ENCODE measurements at places on chromosomes 7 and 10.

GRCh38 chr10:128400564-128400963 lies 274.3 kb upstream of the MKI67 start:
- no peak overlapping the region for H3K4me3 ChIP-seq
- DNase-seq, result no peak
- no peaks in the 10 kb centered on the region for H3K4me1 ChIP-seq
- no peaks in the 10 kb centered on the region for H3K27me3 ChIP-seq

GRCh38 chr7:130554481-130554880 lies 62.6 kb downstream of the MEST start:
- no peaks in the 10 kb centered on the region for H3K36me3 ChIP-seq
- no peak for DNase-seq
- no peak overlapping the region for H3K4me3 ChIP-seq
- no peaks in the 10 kb centered on the region for H3K4me1 ChIP-seq

DNA sequence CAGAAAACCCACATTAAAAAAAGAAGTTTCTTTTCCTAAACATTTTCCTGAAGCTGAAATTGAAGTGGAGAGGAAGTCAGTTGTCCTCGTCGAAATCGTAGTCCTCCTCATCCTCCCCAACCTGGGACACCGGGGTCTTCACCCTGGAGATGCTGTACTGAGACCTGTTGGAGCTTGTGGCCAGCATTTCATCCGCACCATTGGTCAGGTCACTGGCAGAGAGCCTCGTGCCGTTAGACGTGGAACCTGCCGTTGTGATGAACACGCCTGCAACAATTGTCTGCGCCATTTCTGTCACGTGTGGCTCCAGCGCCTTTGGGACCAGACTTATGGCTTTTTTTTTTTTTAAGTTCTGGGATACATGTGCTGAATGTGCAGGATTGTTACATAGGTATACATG lies 23.8 kb downstream of the CD36 start:
- H3K27ac ChIP-seq, result no peak overlapping the region
- no peaks in the 10 kb centered on the region for H3K4me1 ChIP-seq
- no peaks in the 10 kb centered on the region for H3K27me3 ChIP-seq
- H3K36me3 ChIP-seq, result no peaks in the 10 kb centered on the region

DNA sequence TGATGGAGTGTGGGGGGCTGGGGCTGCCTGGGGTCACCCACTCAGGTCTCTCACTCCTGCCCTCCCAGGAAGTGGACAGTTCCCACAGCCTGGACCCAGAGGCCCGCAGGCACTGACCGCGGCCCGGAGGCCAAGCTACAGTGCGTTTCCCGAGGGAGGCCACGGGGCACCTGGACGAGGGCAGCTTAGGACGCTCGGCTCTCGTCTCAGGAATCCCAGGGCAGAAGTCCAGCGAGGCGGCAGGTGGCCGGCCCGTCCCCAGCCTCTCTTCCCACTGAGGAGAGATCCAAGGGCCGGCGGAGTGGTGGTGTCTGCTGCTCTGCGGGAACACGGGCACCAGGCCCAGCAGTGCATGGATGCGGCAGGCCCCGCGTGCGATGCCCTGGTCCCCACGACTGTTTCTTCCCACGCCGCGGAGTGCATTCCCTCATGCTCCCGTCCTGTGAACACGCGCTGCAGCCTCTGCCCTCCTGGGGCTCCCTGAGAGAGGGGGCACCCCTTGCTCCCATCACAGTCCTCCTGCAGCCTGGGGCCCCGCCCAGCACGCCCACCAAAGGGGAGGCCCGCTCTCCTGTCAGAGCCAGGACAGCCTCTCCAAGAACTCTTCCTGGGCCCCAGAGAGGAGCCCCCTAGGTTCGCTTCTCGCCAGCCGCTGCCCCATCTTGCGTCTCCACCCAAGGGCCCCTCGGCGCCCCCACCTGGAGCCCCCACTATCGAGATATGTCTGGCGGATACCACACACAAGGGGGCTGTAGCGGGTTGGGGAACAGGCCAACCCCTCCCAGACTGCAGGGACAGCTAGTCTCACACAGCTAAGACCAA lies 24.3 kb upstream of the GPR146 start:
- H3K4me1 ChIP-seq, result no peaks in the 10 kb centered on the region
- H3K27ac ChIP-seq, result no peak overlapping the region
- no peaks in the 10 kb centered on the region for H3K36me3 ChIP-seq
- no peak overlapping the region for H3K4me3 ChIP-seq

Measured in GM23338 (cell line).